ENCODE measurements at places on chromosomes 3 and 15.

- no peak for DNase-seq
These were observed 764.2 kb downstream of the NTRK3 start for GRCh38 chr15:87492321-87492720.

DNA sequence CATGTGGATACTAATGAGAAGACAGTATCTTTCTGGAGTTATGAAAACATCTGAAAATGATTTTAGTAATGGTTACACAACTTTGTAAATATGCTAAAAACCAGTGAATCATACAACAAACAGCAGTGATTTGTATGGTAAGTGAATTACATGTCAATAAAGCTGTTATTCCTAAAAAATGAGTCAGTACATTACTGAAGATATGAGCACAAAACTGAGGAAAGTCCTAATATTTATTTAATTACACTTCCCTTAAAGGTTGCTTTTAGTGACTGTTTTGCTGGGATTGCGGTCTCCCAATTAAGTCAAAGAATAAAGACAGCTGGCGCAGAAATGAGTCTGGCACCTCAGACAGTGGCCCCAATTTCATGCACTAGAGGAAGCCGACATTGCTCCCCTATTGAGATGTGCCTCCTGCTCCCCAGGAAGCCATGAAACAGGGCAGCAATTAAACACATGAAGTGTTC lies 50.9 kb upstream of the FSIP1 start:
- no peak for DNase-seq

- peak; percentile 44 for DNase-seq
These were observed 41.5 kb downstream of the DLG1 start for GRCh38 chr3:197256836-197257444.

GRCh38 chr3:42752441-42752840 lies 20.6 kb downstream of the CCDC13 start:
- DNase-seq: no peak

- DNase-seq: no peak
These were observed 87.5 kb upstream of the PRR20G start for GRCh38 chr3:127375151-127375930.

DNA sequence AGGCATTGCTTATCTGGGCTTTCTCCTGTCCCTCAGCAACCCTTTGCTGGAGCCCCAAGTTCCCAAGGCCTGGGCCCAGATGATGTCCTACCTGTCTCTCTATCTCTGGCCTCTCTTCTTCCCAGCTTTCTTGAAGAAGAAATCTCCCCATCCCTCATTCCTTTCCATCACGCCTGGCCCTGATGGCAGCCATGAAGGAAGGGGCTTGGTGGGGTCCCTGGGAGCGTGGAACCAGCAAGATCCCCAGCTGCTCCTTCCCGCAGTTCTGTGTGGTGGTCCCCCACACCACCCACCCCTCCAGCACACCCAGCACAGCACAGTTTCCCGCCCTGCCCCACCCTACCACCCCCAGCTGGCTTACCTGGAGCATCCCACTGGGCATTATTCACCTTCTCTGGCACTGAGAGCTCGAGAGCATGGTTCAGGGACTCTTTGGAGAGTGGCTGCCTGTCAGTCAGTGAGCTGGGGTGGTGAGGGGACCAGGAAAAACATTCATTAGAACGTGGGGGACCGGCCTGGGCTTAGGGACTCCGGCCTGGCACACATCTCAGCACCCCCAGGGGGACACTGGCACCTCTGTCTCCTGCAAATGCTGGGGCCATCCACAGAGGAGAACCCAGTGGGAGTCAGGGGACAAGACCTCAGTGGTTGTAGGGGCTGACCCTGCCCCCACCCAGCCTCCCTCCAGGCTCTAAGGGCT lies 26.6 kb downstream of the ACSBG1 start:
- no peak for DNase-seq

DNA sequence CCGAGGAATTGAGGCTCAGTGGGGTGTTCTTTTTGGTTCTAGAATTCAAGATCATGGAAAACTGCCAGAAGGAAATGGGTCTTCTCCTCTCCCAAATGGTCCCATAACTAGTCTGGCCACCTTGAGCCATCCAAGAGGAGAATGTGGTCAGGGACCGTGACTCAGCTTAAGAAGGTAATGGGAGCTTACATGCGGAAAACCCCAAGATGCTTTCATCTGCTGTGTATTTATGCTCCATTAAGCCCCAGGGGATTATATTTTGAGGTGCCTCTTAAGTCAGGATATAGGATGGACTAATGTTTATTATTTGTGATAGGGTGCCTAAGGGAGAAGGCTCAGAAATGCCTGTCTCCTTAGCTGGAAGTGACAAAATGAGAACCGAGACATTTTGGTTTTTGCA lies 39.2 kb upstream of the DLG1 start:
- no peak for DNase-seq

DNA sequence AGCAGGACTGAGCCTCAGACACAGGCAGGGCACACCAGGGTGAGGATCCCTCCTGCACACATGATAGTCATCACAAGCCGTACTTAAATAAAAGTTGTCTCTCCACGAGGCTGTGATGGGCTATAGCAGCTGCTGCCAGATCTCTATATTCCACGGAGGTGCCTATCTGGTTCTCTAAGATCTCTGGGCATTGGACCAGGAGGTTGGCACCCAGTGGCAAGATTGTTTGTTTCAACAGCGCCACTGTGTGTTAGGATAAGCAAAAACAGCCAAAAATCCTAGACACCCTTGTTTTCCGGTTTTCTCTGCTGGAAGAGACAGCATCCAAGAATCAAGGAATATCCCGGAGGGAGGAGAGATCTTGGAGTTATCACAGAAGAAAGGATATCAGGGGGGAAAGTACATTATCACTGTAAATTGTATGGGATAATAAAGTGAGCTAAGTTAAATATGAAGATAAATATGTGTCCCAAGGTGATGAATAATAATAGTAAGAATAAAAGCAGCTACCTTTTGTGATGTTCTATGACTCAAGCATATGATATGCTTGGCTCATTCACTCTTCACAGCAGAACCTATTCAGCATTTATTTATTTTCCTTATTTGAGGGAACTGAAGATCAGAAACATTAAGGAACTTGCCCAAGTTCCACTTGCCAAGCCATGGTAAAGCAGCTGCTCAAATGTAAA lies 90.6 kb upstream of the AKAP13 start:
- peak; percentile 34 for DNase-seq

DNA sequence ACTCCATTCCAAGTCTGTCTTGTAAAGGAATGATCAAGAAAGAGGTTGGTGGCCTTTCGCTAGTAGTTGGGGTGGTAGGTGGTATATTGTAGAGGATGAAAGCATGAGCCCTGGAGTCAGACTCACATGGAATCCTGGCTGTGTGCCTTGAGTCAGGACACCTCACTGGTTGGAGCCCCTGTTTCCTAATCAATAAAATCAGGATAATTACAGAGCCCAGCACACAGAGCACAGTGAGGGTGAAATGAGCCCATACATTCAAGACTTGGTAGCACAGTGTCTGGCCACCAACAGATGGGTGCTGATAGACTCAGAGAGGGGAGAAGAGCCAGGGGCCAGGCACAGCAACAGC lies 95.1 kb upstream of the MYZAP start:
- DNase-seq: no peak

DNA sequence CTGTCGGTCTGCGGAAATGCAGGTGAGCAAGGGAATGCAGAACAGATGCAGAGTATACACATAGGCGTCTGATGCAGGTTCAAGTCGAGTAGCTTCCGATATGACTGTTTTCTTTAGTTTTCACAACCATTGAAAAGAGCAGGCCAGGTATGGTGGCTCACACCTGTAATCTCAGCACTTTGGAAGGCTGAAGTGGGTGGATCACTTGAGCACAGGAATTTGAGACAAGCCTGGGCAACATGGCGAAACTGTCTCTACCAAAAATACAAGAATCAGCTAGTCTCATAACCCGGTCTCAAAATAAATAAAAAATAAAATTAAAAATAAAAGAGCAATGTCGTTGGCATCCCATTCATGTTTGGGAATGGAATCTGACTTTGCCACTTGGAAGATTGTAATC lies 101.5 kb downstream of the PTPRG start:
- DNase-seq: no peak

- no peak for DNase-seq
These were observed 6.0 kb upstream of the HACD2 start for GRCh38 chr3:123590685-123591450.

DNA sequence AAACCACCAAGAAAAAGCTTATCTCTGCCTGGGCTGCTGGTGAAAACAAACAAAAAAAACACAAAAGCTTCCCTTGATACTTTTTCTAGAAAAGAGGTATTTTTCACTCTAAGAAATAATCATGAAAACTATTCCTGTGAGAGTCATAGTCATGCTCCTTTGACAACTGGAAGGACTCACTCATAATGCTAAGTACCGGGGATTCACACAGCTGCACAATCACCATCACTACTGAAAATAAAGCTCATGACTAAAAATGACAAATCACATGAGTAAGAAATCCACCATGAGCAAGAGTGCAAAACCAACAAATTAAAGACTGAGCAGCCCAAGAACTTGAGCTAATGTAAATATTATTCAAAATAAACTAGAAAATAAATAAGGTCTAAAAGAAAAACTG lies 10.6 kb upstream of the POU1F1 start:
- DNase-seq: peak; percentile 42

DNA sequence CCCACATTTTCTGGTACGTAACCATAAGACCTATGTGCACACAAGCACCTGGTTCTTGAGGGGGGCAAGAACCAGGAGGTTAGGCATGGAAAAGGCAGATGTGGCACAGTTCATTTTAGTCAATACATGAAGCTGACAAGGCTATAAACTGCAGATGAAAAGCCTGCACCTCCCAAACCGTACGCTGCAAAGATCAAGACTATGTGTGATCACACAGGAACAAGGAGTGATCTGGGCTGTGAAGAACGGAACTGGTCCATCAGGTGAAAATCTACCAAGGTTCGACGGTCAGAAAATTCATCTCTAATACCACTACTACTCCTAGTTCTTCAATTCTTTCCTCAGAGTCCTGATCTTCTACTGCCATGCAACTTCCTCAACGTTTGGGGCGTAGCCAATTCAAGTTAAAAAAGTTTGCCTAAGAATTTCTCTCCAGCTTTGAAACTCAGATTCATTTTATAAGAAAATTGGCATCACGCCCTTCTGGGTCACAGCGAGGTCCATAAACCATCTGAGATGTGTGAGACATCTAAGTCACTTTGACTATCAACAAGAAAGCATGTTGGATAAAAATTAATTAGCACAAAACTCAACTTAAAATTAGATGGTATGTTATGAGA lies 41.9 kb downstream of the PLD1 start:
- DNase-seq: no peak

Data from activated CD4-positive, alpha-beta T cell treated with anti-CD3 and anti-CD28 coated beads, Interleukin-10, Interleukin-2, amounts not matched to agents 100 ng/mL and 50 ng/mL, durations not matched to agents 16 hours and 8 hours (primary cell).